ENCODE measurements at places on chromosomes 6 and 20.

DNA sequence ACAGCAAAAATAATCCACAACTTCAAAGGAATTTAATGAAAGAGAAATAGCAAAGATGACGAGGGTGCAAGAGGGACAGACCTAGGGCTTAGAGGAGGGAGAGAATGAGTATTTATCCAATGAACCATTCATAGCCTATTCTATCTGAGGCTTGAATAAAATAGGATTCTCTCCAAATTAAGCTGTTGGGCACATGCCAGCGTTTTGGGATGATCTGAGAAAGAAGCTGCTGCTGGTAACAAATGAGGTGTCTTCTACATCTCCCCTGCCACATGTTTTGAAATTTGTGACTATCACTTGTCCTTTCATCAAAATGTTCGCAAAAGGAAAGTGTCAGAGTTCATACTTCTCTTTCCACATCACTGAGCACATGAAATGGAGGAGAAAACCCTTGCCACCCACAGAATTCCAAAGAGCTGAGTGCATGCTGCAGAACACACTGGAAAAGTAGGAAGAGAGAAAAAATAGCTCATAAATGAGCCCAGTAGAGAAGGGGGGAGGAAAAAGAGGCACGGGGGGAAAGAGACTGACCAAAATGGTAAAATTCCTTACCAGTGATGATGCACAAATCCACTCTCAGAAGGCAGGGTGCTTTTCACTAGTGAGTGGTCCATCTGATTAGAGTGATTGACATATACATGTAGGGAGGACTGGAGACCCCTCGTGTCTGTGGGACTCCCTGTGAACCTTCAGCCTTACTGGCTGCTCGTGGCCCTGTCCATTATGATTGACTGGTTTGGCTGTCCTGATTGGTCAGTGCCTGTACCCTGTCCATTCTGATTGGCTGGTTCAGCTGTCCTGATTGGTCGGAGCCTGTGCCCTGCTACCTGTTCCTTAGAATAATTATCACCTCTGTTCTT lies 180.5 kb downstream of the OGFRL1 start:
- DNase-seq: no peak

DNA sequence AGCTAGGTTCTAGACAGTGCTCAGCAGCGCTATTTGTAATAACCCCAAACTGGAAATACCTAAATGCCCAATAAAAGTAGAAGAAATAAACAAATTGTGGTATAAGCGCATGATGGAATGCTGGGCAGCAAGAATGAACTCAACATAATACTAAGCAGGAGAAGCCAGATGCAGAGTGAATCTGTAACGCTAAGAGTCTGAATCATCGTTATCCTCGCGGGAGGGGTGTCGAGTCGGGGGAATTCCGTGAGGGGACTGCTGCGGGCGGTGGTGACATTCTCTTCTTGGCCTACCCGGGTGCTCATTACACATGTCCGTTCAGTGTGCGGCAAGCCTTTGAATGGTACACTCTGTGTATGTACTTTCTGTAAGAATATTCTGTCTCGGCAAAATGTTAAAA lies 83.7 kb downstream of the SULF2 start:
- DNase-seq: no peak

DNA sequence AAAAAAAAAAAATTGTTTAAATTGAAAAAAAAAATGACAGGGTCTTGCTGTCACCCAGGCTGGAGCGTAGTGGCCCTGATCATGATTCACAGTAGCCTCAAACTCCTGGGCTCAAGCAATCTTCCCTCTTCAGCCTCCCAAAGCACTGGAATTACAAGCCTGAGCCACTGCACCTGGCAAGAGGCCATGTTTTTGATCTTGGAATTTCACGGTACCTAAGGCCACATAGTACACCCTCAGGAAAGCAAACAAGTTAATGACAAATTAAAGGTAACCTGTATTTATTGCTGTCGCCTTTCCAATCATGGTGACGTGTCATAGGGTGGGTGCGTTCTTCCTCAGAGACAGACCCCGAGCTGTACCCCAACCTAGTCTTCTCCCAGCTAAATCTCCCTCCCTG lies 79.2 kb downstream of the LINC00237 start:
- DNase-seq: no peak

- no peak for DNase-seq
These were observed 20.0 kb downstream of the SPAG4 start for GRCh38 chr20:35635652-35636051.

DNA sequence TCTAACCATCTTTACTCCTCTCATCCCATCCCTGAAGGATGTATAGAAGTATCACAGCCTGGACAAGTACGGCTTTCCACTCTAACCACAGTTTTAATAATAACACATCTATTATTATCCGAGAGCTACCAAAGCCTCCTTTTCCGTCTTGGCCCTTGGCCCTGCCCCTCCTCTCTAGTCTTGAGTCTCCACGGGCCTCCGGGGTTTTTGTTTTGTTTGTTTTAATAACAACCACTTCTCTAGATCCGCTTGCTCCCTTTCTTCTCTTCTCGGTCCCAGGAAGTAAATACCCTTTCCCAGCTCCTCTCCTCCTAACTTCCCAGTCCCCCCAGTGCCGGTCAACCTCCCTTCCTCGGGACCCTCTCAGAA lies 661 bp downstream of the LCA5 start:
- no peak for DNase-seq

DNA sequence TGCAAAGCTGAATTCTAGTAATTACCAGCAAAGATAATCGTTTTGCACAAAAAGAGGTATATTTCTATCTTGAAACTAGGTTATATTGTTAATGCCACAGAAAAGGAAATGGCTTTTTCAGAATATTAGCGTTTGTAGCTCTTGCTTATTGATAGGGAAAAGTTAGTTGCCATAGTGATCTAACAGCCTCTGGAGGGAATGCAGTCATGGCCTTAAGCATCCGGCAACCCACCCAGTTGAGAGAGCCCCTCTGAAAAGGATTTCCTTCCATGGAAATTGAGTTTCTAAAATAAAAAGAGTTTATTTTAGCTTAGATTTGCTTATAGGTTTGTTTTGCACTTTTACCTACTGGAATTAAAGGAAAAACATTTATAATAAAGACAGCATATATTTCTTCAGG lies 224.5 kb downstream of the BCKDHB start:
- no peak for DNase-seq

DNA sequence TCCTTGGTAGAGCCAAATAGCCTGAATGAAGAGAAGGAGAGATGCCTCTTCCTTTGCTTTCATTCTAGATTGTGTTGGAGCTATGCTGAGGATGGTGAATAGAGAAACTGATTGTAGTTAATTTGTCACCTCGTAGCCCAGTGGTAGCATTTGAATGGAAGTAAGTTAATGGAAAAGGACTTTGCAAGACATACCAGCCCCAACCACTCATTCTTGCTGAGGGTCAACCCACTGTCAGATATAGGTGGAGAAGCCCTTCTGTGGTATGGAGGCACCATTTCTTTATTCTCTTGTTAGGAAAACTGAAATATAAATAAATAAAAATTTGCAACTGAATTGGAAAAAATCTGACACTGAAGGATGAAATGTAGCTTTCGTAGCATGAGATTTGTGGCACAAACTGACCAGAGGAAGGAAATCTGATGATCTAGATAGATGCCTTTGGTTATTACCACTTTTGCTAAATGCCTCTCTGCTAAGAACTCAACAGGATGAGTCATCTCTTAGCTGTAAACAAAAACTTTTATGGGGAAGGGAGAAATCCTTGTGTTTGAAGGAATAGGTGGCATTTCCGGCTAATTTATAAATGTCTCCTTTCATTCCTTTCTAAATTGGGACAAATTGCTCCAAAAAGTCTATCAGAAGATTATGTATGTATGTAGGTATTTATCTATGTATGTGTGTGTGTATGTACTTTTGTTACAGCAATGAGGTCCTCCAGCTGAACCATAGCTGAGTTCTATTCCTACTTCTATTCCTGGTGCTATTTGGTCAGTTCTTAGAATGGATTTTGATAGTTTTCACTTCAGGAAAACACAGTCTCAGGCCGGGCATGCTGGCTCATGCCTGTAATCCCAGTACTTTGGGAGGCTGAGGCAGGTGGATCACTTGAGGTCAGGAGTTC lies 76.5 kb upstream of the SUPT3H start:
- no peak for DNase-seq

DNA sequence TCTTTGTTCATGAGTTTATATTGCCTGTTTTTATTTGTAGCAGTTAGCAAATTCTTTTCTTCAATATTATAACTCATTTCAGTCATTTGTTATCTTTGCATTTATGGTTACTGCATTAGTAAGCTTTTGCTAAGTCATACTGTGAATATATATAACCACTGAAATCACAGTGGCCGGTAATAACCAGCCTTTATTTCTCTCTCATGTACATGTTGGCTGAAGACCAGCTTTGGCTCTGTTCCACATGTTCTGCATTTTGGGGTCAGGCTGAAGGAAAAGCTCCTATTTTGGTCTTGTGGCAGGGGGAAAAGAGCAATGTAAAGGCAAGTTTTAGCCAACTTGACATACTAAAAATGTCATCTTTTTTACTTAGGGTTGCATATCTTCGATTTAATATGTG lies 276.3 kb downstream of the BCKDHB start:
- DNase-seq: no peak

- peak; percentile 67 for DNase-seq
These were observed 29.5 kb downstream of the MTHFD1L start for GRCh38 chr6:150894935-150895552.

- DNase-seq: no peak
These were observed 9.1 kb downstream of the BCAS1 start for GRCh38 chr20:54061101-54061881.

- DNase-seq: no peak
These were observed 95.7 kb downstream of the YTHDF1 start for GRCh38 chr20:63119963-63120807.

DNA sequence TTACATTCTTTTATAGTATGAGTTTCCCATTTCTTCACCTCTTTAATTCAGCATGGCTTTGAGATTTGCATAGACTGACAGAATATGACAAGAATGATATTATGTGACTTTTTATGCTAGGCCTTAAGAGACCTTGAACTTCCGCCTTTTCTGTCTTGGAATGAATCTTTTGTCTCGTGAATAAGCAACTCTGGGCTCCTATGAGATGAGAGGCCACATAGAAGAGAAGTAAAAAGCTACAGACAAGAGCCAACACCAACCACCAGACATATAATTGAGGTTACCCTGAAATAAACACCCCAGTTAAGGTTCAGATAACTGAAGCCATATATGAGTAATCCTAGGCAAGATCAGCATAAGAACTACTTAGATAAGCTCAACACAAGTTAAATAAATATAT lies 600.8 kb downstream of the MEI4 start:
- DNase-seq: no peak

DNA sequence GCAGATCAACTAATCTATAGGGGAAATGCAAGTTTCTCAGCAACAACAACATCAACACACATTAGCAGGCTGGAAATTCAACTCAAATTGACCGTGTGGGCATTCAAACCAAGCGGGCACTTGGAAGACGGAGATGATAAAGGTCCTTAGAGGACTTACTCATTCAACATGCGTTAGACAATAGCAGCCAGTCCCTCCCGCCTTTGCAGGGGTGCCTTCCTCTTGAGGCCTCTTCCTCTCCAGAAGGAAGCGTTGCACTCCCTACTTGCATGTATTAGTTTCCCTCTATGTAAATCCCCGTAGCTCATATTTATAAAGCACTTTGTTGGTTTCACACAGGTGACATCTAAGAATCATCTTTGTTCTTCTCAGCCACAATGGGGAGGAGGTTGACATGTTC lies 300.8 kb upstream of the STXBP5 start:
- DNase-seq: no peak

GRCh38 chr6:42239736-42240375 lies 22.2 kb upstream of the MRPS10 start:
- DNase-seq: no peak

DNA sequence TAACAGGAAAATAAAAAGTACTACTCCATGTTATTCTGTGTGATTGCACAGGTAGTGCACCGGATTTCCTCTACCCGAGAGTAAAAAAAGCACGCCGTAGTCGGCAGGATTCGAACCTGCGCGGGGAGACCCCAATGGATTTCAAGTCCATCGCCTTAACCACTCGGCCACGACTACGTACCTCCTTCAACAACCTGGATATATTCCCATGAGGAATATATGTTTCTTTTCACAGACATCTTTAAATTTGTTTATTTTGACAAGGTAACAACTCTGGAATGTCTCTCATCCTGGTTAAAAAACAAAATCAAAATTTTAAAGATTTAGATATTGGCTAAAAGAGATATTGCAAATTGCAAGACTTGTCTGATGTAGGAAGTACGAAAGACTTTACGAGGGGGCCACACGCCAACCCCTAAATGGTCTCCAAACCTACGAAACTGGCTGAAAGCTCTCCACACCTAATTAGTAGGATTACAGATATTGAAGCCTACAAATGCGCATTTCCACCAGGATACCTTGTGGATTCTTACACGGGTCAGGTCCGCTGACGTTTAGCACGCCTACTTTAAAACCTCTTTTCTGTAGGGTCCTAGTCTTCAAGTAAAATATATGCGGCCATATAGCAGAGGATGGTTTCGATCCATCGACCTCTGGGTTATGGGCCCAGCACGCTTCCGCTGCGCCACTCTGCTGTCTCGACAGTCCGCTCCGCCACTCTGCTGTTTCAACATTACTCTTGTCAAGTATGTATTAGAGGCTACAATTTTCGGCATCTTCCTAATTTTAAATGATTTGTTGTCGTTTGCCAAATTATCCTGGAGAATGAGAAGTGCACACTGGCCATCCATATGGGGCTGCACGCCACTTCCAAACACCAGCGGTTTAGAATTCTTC lies 52.2 kb upstream of the BTN3A2 start:
- DNase-seq: peak; percentile 84

DNA sequence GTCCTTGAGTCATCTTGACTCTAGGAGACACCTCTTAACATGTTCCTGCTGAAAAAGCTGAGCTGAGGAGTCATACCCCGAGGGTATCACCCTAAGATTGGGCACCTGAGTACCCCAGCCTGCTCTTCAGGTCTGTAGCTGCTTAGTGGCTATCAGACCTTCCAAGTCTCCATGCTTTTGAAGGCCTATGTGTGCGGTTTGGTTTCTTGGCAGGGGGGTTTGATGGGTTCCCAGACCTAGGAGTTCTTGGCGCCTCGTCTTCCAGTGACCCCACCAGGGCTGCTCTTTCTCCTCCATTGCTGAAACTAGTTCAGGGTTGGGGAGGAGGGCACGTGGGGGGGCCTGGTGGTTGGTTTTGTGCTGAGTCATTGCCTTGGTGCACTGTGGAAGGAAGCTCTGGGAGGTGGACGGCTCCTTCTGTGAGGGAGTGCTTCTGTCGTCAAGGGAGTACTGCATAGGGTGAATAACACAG lies 20.1 kb downstream of the IGF2R start:
- DNase-seq: no peak

Measured in NCI-H1694 treated with DMSO at 0.1 percent for 48 hours (cell line).